ENCODE measurements at places on chromosomes 1 and 21.

DNA sequence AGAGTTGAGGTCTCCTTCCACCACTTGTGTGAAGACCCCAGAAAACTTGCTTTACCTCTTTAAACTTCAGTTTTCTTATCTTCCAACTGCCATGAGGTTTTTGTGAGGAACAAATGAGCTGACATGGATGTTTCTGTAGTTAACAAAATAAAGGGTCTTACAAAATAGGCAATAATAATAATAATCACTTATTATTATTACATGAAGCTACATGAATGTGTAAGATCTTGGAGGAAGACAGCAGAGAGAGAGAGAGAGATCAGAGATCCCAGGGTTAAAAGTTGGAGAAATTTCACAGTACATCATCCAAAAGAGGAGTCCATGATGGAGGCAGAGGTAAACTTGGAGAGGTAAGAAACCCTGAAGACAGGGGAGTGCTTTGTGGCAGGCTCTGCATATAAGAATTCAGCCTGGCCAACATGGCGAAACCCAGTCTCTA is 10.7 kb downstream of the RCC1 start:
- no peak for DNase-seq

DNA sequence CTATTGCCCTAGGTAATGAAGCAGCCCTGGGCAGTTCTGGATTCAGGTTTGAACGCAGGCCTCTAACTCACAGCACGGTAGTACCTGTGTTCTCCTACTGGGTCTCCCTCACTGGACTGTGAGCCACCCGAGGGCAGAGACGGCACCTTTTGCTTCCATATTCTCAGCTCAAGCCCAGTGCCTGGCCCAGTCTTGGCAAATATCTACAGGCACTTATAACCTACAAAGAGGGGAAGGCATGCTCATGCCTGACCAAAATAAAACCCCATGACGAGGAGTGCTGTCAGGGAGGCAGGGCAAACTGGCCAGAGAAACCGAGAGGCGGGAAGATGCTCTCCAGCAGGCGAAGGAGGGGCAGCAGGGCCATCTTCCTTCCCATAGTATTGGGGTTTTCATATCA is 91.1 kb downstream of the DDX20 start:
- no peak for DNase-seq

DNA sequence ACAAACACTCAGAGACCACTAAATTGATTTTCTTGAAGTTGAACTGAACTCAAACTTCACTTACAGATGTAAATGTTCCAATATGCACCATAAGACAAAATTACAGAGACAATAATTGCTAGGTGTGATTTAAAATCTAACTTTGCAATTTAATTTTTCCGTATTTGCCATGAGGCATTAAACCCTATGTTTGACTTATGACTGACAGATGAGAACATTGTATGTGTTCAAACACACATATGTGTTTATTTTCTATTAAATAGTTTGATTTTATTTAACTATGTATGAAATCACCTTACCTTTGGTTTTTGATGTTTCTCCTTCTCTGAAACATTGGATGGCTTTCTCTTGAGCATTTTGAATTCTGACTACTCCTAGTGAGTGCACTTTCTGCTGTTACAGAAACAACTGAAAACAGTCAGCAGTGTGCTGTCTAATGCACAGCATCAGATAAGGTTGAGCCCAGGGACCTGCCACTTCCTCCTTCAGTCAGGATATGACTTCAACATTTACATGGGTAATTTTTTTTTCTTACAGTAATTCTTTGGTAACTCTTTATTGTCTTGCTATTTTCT is at the start of gene SAMSN1:
TSS of gene SAMSN1 (minus strand) at position 410 of the 575 bp plus-strand sequence. CDS start at position 356, 54 bp downstream.
- DNase-seq: no peak

DNA sequence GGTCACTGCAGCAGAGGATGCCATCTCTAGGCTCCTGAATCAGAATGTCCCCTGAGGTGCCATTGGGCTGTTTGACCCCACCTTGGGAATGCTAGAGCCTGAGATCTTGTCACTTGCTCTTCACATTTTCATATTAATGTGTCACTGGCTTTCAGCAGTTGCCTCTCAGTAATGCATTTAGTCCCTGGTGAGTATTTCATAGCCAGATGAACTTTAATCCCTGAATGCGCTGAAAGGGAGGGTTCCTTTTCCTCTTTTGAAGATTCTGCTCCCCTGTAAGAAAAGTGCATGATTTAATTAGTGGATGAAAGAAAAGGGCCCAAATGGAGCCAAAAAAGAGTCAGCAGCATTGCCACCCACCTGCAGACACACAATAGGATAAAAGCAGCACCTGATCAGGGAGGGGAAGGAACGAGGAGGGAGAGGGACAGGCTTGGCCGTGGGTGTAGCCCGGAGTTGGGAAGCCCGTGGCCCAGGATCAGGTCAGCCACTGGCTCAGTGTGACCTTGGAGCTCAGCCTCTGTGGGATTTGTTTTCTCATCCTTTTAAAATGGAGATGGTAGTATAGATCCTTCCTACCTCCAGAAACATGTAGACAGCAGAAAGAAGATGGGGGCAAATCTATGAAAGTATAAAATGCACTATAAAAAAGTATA is 31.1 kb downstream of the ROR1 start:
- no peak for DNase-seq

GRCh38 chr1:12228979-12229378 is 851 bp upstream of the VPS13D start:
- DNase-seq: no peak

- no peak for DNase-seq
These were observed 102.6 kb upstream of the RRP15 start for GRCh38 chr1:218182455-218182854.
